Stimulated activated CD4-positive, alpha-beta T cell treated with anti-CD3 and anti-CD28 coated beads, Interleukin-4, amount 100 ng/mL, for 1 hour (primary cell): ENCODE measurements at places on chromosomes 2 and 18.

DNA sequence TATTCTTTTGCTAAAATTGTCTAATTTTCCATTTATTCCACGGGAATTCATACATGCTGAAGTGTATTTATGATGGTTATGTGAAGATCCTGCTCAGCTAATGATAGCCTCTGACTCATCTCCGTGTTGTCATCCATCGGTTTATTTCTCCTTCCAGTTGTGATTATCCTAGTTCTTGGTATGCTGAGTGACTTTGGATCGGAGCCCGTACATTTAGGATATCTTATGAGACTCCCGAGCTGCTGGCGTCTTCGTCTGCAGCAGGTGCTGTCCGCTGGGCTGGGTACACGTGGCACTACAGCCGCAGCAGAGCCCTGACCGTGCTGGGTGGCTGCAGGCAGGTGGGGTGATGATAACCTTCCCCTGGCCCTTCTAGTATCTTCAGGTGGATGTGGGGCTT lies 40.1 kb upstream of the GALR1 start:
- DNase-seq, result no peak

DNA sequence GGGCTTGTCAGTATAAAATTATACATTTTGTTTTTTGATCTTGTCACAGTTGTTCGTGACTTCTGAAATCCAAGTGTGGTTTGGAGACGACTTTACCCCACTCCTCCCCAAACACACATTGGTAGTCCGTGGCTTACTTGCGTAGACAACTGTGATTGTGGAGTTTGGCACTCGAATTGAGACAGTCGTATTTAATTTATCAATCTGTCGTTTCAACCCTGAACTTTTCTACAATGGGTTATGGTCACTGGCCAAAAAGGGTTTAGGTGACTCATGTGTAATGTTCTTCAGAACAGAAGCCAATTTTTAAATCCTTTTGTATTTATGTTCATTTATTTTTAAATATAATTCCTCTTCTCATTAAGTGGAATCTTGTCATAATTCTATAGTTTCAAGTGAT lies 129.9 kb downstream of the SPTBN1 start:
- no peak for DNase-seq

DNA sequence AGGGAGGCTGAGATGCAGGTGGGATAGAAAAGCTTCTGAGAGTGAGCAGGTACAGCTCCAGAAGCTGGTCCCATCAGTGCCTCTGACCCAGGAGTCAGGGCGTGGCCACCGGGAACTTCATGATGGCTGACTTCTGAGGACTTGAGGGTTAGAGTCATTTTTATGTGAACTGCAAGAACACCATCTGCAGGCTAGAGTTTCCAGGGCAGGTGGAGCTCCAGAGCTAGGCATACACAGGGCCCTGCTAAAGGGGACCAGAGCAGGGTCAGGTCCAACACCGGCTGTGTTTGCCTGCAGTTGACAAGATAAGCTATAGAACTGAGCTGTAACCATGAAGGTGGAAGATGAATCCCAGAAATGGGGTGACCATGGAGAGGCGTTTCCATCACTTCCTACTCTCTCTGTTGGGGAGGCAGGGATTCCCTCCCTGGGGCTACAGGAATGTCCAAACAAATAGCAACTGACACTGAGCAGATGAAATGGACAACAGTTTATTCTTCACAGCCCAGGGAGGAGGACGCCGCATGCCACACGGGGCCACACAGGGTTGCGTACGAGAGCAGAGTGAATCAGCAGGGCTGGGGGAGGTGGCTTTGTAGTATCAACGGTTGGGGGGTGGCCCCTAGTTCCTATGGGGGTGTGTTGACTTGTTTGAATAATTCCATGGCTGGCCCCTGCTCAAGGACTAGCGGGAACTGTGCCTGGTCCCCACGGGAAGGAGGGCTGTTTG lies 77.6 kb upstream of the ZNF516 start:
- no peak for DNase-seq

DNA sequence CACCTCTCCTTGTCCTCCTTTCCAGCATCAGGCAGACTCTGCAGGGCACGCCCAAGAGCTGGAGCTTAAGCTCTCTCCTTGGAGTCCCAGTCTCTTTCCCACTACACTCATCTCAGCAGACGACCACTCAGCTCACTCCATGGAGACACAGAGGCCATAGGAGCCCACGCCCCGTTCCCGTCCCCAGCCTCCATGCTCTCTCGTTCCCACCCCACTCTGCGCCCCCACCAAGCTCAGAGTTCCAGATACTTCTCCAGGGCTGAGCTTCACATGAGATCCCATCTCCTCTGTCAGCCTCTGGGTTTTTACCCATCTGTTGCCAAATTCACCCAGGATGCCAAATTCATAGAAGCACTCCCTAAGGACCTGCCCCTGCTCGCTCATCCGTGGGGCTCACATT lies 87.3 kb downstream of the MALT1 start:
- DNase-seq, result no peak

- DNase-seq, result no peak
These were observed 33.0 kb downstream of the B4GALT6 start for GRCh38 chr18:31651369-31651768.

- no peak for DNase-seq
These were observed 71.9 kb downstream of the RNF152 start for GRCh38 chr18:61820882-61821281.

DNA sequence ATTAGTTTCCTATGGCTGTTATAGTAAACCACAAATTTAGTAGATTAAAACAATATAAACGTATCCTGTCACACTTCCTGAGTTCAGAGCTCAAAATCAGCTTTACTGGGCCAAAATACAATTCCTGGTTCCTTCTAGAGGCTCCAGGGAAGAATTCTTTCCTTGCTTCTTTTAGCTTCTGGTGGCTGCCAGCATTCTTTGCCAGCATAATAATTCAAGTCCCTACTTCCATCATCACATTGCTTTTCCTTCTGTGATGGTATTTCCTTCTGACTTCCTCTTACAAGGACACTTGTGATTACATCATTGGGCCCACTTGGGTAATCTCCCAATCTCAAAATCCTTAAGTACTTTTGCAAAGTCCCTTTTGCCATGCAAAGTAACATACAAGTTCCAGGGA lies 40.6 kb downstream of the MOB4 start:
- no peak for DNase-seq
